Nucleus accumbens (tissue), 56 donors: ENCODE measurements at places on chromosomes 16 and 17.

DNA sequence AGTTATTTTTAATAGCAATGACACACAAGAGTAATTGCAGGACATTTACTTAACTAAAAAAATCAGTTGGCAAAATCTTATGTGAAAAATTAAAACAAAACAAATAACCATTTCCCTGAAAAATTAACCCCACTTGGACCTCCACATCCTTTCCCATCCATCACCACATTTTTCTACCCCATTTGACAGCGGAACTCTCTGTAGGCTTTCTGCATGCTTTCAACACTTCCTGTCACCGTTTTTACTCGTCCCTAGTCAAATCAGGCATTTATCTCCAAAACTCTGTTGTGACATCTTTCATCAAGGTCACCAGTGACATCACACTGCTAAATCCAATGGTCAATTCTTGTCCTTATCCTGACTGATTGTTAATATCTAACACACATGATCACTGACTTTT, 27.5 kb downstream of the KCNJ16 start:
- DNase-seq = no peak

DNA sequence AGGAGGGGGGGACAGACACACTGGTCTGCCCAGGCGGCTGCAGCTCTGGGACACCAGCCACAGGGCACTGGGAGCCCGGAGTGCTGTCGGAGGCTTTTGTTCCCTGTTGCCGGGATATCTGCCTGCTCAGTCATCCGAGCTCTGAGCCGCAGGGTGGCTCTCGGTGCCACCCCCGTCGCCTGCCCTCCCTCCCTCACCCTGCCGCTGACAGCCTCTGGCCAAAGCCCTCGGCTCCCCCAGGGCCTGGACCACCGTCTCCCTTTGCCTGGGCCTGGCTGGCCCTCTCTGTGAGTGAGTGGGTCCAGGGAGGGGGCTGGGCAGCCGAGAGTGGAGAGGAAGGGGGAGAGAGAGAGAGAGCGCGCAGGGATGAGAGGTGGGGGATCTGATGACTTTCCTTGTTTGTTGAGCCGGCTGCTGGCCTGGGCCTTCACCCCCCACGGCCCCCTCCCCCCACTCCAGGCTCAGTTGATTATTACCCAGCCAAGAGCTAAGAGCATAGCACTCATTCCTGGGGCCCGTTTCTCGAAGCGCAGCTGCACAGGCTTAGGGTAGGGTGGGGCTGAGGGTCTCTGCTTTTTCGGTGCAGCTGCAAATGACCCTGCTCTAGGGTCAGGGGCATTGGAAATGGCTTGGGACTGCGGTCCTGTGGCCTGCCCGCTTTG, 2.7 kb downstream of the FOXJ1 start:
- DNase-seq = peak; percentile 76

GRCh38 chr17:59372138-59372751, 40.8 kb downstream of the YPEL2 start:
- no peak for DNase-seq

DNA sequence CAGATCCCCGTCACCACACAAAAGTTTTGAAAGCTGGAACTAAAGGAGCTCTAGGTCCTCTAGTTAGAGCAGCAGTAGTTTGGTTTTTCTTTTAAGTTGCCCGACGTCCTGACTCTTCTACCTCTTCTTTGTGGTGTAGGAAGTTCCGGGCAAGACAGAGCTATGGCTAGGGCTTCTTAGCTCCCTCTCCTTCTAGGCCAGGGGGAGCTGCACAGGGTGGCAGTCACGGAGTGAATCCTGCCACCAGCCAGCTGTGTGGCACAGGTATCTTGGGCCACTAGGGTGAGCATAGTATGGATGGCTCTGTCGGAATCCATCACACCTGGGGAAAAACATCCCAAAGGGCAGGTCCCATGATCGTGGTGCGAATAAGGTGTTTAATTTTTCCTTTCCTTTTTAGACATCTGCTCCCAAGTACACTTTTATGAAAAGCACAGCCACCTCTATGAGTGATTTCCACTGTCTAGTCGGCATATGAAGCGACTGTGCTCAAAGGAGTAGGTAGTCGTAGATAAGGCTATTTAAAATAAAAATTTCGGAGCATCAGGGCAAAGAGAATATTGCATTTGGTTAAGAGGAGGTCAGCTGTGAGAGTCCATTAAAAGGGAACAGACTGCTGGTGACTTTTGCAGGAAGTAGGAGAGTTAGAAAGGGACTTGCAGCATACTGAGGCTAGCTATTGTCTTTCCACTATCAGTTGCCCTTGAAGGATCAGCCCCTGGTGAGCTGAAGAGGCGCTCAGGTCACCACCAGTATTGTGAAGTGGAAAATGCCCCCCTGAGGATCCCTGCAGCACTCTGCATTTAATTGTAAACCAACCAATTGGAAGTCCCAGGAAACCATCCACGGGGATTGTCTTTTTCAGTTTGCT, 2.1 kb downstream of the PRKCA start:
- no peak for DNase-seq

DNA sequence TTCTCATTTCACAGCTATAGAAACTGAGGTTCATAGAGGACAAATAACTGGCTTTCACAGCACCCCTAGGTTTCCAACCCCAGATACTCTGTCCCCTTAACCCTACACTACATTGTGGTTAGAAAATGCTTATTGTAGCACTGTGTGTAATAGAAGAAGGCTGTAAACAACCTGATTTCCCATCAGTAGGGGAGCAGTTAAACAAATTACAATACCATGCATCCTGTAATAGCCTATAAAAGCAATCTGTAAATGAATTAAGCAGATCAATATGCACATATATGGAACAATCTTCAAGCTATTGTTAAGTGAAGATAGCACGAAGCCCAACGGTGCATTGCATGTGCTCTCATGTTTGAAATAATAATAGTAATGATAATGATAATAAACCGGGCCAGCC, 39.2 kb upstream of the XPO6 start:
- no peak for DNase-seq

GRCh38 chr16:9408297-9408878, 316.9 kb downstream of the HAPSTR1 start:
- DNase-seq = no peak

GRCh38 chr16:85370881-85371651, 242.1 kb upstream of the GSE1 start:
- DNase-seq = peak; percentile 44

DNA sequence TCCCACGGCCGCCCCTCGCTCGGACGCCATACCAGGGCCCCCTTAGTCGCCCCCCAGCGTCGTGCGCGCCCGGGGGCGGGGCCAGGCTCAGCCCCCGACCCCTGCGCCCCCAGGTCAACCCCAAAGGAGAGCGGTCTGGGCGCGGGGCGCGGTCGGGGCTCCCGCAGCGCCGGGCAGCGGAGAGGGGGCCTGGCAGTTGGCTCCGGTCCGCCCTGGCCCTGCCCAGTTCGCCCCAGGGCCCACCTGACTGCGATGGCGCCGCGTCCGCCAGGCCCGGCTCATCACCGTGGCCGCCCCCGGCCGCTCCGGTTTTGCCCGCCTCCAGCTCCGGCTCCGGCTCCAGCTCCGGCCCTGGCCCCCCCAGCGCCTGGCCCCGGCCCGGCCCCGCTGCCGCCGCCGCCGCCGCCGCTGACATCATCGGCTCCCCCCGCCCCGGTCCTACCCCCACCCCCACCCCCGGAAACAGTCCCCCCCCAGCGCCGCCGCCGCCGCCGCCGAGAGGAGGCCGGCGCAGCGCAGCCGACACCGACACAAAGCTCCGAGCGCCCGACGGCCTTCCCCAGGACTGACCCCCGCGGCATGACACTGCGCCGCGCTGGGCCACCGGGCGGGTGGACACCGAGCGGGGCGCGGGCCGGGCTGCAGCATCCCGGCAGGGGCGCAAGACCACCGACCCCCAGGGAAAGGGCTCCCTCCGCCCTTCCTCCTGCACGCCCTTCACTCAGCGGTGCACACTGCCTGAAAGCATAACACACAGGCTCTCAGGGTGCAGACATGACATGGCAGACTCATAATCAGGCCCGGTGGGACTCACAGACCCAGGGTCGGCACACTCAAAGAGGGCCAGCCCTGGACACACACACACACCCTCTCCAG, at the start of gene ZBTB4:
Gene ZBTB4 (minus strand): TSS at position 419 of the 876 bp plus-strand sequence. CDS start 12,830 bp downstream, outside the sequence.
- DNase-seq = peak; percentile 59

DNA sequence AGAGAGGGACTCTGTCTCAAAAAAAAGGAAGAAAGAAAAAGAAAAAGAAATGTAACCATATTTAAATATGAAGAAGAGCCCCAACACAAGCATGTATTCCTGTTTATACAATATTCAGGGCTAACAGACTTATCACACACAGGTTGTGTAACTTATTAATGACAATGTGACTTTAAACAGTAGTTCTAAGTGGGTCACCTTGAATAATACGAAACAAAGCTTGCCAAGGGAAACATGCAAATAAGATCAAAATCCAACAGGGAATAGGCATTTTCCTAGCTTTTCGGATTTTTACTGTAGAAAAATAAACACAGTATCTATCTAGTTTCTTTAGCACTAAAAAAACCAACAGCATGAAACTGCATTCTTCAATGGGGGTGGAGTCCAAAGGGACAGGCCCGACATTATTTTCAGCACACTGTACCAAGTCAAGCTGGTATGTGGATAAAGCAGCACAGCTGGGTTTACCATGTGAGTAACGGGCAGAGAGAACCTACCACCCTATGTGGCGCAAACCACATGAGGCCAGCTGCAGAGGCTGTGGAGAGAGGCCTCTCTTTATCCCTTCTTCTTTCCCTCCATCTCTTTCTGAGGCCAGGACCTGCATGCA, 45.3 kb downstream of the TOM1L2 start:
- DNase-seq = peak; percentile 32

DNA sequence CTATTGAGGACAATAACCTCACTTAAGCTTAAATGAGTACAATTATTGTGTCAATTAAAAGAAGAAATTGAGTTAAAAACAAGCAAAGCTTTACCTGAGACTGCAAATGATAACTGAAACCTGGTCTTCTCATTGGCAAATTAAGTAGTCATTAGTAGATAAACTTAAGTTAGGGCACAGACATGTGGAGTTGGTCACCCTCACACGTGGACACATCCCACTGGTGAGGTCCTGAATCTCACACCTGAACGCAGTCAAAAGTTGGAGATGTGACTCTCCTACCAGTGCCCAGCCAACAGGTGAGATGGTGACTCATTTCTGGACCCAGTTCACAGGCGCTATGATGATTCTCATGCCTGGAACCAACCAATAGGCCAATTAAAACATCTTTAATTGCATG, 311.6 kb downstream of the FOXL1 start:
- DNase-seq = no peak

GRCh38 chr17:68776451-68776850, 175.3 kb upstream of the FAM20A start:
- no peak for DNase-seq

DNA sequence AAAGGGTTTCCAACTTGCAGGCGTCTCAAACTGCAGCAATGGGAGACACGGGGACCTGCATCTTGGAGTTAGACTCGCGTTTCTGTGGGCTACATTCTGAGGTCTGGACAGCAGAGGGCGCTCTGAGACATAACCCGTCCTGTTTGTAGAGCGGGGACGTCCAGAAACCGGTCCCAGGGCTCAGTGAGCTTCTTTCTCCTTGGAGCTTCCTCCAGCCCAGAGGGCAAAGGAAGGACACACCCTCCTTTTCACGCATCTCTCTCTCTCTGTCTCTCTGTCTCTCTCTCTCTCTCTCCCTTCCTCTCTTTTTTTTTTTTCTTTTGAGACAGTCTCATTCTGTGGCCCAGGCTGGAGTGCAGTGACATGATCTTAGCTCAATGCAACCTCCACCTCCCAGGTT, 19.8 kb downstream of the COX4I1 start:
- peak; percentile 25 for DNase-seq

DNA sequence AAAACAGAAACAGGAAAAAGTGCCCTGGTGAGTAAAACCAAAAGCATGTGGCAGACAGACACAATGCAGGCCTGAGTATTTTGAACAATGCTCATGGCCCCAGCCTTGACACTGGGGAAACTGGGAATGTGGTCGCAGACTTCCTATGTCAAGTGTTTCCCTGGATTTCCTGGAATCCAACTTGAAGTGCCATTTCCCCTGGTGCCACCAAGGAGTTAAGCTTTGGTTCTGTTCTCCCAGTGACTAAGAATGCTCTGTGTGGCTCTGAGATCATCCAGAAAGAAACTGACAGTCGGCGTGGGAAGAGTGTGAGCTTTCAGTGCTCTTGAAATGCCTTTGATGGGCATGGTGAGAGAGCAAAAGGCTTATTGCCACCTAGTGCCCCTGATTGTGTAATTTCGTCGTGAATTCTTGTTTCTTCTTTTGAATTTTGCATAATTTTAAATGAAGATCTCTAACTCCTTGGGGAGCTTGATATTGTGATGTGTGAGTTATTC, 96.0 kb downstream of the YPEL2 start:
- peak; percentile 52 for DNase-seq
